ENCODE measurements at places on chromosomes 12 and 14.

DNA sequence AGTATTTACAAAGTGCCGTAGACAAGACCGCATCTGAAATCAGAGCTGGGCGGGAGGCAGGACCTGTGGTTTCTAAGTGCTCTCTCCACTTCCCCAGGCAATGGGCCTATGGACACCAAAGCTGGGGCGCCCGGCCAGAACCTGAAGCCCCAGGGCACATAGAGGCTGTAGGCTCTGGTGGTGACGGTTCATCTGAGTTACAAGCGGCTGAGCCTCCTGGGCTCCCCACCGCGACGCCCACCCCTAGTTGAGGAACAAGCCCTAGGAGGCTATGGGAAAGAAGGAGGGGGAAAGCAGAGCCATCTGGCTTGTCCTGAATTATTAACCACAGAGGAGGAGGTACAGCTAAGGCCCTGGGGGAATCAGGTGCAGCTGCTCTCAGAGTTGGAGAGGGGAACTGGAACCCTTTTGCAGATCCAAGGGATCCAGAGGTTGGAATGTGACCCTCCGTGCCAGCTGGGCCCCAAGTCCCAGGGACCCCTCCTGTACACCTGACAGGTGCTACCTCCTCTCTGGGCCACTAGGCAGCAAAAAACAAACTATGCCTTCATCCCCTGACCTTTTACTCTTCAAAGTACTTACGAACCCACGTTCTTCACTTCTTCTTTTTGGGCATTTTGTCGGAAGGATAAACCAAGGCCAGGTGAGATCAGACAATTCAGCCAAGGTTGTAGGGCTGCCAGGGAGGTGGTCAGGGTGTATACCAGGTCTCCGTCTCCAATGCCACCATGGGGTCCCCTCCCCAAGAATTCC is 77.2 kb downstream of the ARL6IP4 start:
- DNase-seq: no peak

- no peak for DNase-seq
Observed at GRCh38 chr14:104766863-104767633, 14.1 kb downstream of the SIVA1 start.

GRCh38 chr12:33653362-33653761 is 213.7 kb upstream of the SYT10 start:
- DNase-seq: no peak

GRCh38 chr12:10392394-10392930 is 2.6 kb upstream of the KLRK1 start:
- DNase-seq: peak; percentile 66

- DNase-seq: no peak
Observed at GRCh38 chr14:88866305-88866704, 41.9 kb downstream of the TTC8 start.

GRCh38 chr14:90449411-90449810 is 52.6 kb downstream of the CALM1 start:
- DNase-seq: no peak
